ENCODE measurements at places on chromosomes 13 and 19. TPM values are rescaled to one million over a fixed set of nuclear protein-coding genes. Genes with fewer than 3 reads are reported as not detected.
A peak's percentile ranks its signal among the peaks of the same experiment; 100 is the strongest.

DNA sequence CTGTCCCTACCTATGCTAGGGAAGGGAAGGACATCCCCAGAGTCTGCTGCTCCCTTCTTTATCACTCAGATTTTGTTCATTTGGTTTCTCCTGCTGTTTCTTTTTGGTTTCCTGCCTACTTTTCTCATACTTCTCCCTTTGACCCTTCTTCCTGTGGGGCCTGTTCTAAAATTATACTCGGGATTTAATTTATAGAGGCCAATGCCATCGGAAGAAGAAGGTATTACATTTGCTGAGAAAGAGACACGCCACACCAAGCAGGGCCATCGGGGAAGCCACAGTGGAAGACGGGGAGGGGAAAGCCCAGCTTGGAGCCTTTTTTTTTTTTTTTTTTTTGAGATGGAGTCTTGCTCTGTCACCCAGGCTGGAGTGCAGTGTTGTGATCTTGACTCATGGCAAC, 46.8 kb upstream of the FARP1 start:
- no peaks in the 10 kb centered on the region for H3K27me3 ChIP-seq
- no peak overlapping the region for H3K4me3 ChIP-seq
- H3K27ac ChIP-seq: no peak overlapping the region
- no peaks in the 10 kb centered on the region for H3K4me1 ChIP-seq

GRCh38 chr19:33535226-33535625, 13.6 kb upstream of the PEPD start:
- peak; percentile 8 for DNase-seq
- H3K36me3 ChIP-seq: no peaks in the 10 kb centered on the region
- no peak overlapping the region for H3K27ac ChIP-seq
- H3K4me1 ChIP-seq: no peaks in the 10 kb centered on the region

DNA sequence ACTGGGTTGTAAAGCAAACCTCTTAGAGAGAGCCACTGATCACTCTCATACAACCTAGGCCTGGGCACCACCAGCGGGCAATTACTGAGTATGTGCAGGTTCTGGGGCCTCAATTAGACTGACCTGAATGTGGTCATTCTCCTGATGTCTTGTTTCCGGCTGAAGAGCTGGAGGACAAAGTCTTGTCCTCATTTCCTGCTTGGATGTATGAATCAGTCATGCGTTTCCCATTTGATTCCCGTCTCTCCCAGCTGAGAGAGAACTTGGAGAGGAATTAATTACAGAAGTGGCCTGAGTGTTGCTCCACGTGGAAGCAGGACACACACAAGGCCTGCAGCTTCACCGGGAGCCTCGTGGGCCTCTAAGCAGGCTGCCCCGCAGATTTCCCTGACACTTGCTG, 799.3 kb upstream of the ARGLU1 start:
- H3K27ac ChIP-seq: no peak overlapping the region
- no peak for DNase-seq
- no peaks in the 10 kb centered on the region for H3K36me3 ChIP-seq
- no peaks in the 10 kb centered on the region for H3K27me3 ChIP-seq

SSC5D gene
- total RNA-seq: 0.89 TPM

GRCh38 chr13:113792886-113793717, 34.1 kb downstream of the TMEM255B start:
- no peaks in the 10 kb centered on the region for H3K36me3 ChIP-seq
- no peaks in the 10 kb centered on the region for H3K4me1 ChIP-seq
- H3K27ac ChIP-seq: no peak overlapping the region
- no peaks in the 10 kb centered on the region for H3K27me3 ChIP-seq
- no peak for DNase-seq
- no peak overlapping the region for H3K4me3 ChIP-seq

DNA sequence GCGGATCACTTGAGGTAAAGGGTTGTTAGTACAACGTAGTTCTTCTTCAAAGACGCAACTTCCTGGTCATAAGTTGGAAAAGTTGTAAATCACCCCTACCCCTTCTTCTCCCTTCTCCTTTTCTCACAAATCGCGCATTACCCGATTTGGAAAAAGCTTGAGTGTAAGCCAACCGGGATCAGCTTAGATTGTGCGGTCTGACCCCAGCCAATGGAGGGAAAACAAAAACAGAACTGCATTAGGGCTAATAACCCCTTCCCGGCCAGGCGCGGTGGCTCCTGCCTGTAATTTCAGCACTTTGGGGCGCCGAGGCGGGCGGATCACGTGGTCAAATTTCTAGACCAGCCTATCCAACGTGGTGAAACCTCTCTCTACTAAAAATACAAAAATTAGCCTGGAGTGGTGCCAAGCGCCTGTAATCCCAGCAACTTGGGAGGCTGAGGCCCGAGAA, 806 bp downstream of the ZNF90 start:
- peaks cover 37% of the 10 kb centered on the region for H3K4me1 ChIP-seq
- no peaks in the 10 kb centered on the region for H3K27me3 ChIP-seq
- H3K4me3 ChIP-seq: peak overlapping the region; percentile 58
- H3K36me3 ChIP-seq: no peaks in the 10 kb centered on the region

- DNase-seq: peak; percentile 51
- no peaks in the 10 kb centered on the region for H3K27me3 ChIP-seq
- peak overlapping the region; percentile 88 for H3K27ac ChIP-seq
- peaks cover 14% of the 10 kb centered on the region for H3K4me1 ChIP-seq
- H3K4me3 ChIP-seq: peak overlapping the region; percentile 65
Observed at GRCh38 chr19:45469945-45470761, 2.4 kb downstream of the FOSB start.

DNA sequence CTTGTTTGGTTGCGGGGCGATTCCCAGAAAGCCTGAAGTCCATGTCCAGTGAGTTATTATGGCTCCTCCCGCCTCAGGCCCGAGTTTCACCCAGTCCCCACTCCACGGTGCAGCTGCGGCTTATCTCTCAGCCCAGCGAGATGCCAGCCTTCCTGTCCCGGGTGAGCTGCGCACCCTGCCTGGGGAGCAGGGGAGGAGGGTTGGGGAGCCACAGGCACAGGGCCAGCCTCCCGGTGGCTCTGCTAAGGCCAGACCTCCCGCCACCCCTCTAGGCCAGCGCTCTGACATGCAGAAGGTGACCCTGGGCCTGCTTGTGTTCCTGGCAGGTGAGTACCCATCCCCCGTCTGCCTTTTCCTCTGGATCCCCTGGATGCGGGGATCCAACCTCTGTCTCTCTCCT, 3.5 kb downstream of the FXYD3 start:
- no peak for DNase-seq
- H3K27me3 ChIP-seq: no peaks in the 10 kb centered on the region
- no peaks in the 10 kb centered on the region for H3K4me1 ChIP-seq
- H3K4me3 ChIP-seq: no peak overlapping the region

GRCh38 chr19:3620145-3620816, 6.3 kb downstream of the CACTIN start:
- DNase-seq: no peak
- H3K36me3 ChIP-seq: no peaks in the 10 kb centered on the region
- H3K27ac ChIP-seq: no peak overlapping the region
- no peaks in the 10 kb centered on the region for H3K27me3 ChIP-seq

DNA sequence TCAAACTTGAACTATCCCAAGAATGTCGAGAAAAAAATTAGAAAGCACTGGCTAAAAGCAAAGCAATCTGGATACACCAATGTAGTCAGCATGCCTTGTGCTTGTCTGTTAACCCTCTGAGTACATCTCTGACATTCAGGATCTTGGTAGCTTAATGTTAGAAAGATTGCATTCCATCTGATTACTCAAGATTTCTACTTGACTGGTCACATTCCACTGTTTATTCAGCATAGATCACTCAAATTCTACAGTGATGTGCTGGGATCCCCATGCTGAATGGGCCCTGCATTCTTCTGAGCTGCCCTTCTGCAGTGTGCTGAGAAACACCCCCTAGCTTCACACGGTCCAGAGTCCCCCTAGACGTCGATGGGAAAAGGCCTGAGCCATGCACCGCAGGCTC, 295.4 kb upstream of the MAB21L1 start:
- DNase-seq: no peak
- H3K36me3 ChIP-seq: no peaks in the 10 kb centered on the region
- H3K4me1 ChIP-seq: no peaks in the 10 kb centered on the region
- H3K27me3 ChIP-seq: no peaks in the 10 kb centered on the region
- no peak overlapping the region for H3K27ac ChIP-seq

GRCh38 chr13:59408738-59409137, 755.0 kb downstream of the DIAPH3 start:
- DNase-seq: no peak
- H3K4me3 ChIP-seq: no peak overlapping the region
- H3K4me1 ChIP-seq: peaks cover 25% of the 10 kb centered on the region
- no peak overlapping the region for H3K27ac ChIP-seq

DNA sequence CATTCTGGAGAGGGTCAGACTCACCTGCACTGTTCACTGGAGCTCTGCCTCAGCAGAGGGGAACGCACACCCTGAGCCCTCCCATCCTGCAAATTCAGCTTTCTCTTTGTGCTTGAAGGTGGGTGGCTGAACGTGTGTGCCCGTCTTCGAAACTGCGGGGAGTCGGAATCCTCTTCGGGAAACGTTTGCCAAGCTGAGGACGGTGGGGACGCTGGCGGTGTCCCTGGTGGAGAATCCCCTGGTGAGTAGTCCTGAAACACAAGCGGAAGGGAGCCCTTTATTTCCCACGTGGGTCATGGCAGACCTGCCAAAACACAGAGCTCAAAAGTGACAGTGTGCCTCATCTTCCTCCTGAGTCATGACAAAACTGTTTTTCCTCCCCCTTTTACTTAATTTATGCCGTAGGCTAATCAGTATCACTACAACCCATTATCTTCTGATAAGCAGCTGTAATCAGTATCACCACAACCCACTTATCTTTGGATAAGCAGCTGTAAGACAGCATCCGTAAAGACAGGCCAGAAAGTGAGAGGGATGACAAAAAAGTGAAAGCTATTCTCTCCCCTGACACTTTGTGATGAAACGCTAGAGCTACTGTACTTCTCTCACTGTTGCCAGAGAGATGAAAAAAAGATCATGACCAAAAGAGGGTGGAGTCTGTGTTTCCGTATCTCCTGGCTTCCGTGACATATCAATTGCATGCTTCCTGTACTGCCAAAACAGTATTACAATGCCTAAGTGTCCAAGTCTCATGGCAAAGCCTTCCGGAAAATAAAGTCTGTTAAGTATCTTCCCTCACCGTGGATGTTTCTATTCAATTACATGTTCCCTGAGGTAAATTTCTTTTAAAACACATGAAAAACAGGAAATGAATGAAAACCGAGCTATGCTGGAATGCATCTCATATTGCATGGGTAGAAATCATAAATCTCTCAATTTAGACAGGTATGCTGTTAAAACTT, 155.5 kb downstream of the TBC1D4 start:
- H3K27me3 ChIP-seq: no peaks in the 10 kb centered on the region
- peak; percentile 76 for DNase-seq
- peaks cover 16% of the 10 kb centered on the region for H3K36me3 ChIP-seq
- no peaks in the 10 kb centered on the region for H3K4me1 ChIP-seq

DNA sequence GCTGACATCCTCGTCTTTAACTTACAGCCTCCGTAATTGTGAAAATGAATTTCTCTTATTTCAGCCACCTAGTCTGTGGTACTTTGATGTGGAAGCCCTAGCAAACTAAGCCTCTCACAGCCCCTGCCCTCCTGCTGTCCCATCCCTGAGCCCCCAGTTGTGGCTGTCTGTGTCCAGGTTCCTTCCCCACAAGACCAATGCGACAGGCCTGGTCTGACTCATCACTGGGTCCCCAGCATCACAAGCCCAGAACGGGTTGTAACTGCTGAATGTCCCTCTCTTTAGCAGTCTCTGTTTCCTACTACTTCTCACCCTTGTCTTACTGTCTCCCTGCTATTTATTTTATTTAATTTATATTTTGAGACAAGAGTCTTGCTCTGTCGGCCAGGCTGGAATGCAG, 5.7 kb downstream of the POU2F2 start:
- no peak overlapping the region for H3K4me3 ChIP-seq
- no peak overlapping the region for H3K27ac ChIP-seq
- no peaks in the 10 kb centered on the region for H3K36me3 ChIP-seq
- DNase-seq: no peak
- H3K4me1 ChIP-seq: no peaks in the 10 kb centered on the region

ZNF416 gene
- 7.8 TPM for total RNA-seq

IGFL3 gene
- total RNA-seq: not detected

DNA sequence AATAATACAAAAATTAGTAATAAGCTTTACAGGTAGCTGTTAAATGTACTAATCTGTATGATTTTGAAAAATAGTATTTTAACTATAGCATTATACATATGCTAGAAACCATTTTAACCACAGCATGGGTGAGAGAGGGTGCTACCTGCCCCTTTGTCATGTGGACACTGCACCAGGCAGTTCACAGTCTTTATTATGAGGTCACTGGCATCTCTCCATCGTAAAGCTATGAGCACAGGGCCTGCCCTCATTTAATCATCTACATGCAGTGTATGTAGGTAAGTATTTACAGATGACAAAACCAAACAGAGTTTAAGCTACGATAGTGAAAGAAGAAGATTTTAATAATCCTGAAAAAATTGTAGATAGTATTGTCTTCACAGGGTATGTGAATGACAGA, 21.7 kb downstream of the EDNRB start:
- peak; percentile 40 for DNase-seq
- no peaks in the 10 kb centered on the region for H3K27me3 ChIP-seq
- H3K4me3 ChIP-seq: no peak overlapping the region
- H3K36me3 ChIP-seq: no peaks in the 10 kb centered on the region
- peaks cover 55% of the 10 kb centered on the region for H3K4me1 ChIP-seq

NEK5 gene
- total RNA-seq: not detected

SLC10A2 gene
- not detected for total RNA-seq

ICAM3 gene
- 9.0 TPM for total RNA-seq

All from cardiac muscle cell (in vitro differentiated cells and primary cell).